ENCODE measurements at places on chromosomes 16 and 17.

DNA sequence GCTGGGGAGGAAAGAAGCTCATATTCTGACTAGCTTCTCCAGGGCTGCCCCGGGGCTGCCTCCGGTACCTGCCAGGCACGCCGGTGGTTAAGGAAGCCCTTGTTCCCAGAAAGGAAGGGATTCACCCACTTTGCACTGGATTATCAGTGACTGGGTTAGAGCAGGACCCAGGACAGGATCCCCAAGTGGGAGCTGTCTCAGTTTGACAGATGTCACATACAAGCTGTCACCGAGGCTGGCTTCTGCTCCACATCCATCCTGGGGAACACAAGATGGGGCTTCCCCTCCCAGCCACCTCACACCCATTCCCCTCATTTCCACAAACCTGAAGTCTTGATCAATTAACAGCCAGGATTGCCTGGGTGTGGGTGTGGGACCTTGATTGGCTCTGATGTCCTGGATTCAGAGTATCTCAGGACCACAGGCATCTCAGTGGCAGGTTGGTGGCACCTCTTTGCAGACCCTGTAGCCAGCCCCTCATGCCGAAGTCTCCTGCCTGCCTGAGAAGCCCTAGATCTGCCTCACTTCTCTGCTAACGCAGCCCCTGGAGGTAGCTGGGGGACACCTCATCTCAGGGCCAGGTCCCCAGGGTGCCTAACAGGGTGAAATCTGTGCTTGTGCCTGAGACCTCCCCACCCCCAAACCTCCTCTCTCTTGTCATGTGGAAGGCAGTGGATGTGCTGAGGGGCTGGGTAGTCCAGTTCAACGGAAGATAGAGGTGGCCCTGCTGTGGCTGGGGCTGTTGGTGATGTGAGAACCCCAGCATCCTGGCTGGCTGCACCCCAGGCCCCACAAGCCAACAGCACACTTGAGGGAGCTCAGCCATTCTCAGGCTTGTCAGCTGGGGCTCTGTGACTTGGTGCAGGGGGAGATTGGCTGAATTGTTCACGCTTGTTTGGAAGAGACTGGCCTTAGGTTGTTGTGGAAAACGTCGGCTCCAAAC is 1.4 kb downstream of the CACNG5 start:
- no peak for DNase-seq

GRCh38 chr16:52567193-52567592 is 20.2 kb upstream of the TOX3 start:
- DNase-seq: no peak

DNA sequence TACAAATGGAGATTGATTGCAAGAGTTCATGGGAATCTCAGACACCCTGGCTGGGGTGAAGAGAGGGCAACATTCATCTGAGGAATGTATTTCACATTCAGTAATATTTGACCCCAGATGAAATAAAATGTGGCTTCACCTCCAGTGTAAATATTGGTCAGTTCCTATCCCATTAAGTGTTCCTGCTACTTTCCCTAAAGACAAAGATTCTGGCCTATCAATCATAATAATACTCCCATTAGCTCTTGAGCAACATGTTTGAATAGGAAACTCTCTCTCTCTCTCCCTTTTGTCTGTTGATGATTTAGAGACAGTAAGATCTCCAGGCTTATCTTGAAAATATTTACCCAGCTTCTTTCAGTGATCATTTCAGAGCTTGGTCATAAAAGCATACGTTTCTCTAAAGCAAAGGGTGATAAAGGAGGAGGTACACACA is 70.1 kb downstream of the KCNJ2 start:
- no peak for DNase-seq

DNA sequence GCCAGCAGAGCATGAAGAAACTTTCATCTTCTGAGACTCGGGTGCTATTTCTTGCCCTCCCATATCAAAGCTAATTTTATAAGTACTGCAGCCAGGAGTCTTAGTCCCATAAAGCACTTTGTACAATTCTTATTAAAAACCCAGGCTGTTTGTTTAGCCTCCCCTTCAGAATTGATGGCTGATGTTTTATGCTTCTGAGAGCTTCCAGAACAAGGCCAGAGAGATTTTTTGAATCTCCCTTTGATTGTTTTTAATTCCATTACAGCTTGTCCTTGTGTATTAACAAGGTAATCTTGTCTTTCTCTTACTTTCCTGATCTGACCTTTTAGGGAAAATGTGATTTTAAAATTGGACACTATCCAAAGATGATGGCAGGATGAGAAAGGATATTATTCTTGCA is 16.3 kb downstream of the COQ7 start:
- no peak for DNase-seq

- DNase-seq: no peak
Observed at GRCh38 chr16:71852158-71852557, 6.4 kb downstream of the ATXN1L start.

- no peak for DNase-seq
Observed at GRCh38 chr16:51343411-51343810, 192.3 kb upstream of the SALL1 start.

Data from GF-D8 (cell line).